ENCODE measurements at places on chromosomes 5 and 9.

- DNase-seq: no peak
Measured at GRCh38 chr5:138391859-138392386, 39.4 kb downstream of the KDM3B start.

GRCh38 chr9:26415528-26415927, 477.1 kb downstream of the CAAP1 start:
- DNase-seq: no peak

DNA sequence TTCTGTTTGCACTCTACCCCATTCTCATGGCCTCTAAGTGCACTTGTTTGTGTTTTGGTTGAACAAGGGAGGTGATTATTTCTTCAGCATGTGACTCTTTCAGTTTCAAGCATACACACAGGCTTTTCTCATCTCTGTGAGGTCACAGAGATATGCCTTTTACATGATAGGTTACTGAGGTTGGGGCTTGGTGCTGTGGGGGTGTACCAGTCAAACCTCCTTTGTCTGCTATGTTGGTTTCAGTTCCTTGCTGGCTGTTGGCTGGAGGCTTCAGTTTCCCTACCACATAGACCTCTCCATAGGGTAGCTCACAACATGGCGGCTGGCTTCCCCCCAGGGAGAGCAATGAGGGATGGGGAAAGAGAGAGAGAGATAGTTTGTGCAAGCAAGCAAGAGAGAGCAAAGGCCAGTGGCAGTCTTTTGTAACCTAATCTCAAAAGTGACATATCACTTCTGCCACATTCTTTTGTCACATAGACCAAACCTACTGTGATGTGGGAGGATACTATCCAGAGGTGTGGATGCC, 96.7 kb upstream of the SEMA6A start:
- DNase-seq: no peak

DNA sequence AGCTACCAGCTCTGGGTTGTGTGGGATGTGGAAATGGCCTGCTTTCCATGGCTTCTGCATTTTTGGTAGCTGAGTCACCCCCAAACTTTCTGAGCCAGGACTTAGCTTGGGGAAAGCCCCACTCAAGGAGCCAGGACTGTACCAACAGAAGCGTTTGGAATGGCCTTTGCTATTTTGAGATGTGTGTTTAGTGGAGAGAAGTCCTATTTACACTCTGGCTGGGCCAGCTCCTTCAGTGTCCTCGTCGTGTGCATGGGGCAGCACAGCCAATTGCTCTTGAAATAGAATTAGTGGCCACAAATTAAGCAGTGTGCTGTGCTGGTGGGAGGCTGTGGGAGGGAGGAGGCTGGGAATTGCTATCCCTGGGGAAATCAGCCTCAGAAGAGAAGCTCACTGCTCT, 51.6 kb downstream of the ENTREP1 start:
- no peak for DNase-seq

- DNase-seq: no peak
Measured at GRCh38 chr5:177320879-177321278, 9.2 kb upstream of the MXD3 start.

GRCh38 chr9:114314881-114315722, 7.8 kb upstream of the ORM1 start:
- DNase-seq: no peak

DNA sequence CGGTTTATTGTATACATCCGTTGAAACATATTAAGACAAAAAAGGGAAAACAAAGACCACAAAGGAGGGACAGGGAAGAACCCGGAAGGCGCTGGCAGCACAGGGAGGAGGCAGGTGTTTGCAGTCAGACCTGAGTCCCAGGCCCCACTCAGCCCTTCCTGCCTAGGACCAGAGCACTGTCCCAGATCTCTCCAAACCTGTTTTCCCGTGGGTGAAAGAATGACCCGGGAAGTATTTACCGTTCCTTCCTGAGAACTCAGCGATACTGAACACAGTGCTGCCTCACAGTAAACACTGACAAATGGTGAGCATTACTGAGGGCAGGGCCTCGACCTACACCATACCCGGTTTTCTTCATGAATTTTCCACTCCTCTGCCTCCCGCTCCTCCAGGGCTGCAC, 1.2 kb downstream of the ABO start:
- DNase-seq: no peak

DNA sequence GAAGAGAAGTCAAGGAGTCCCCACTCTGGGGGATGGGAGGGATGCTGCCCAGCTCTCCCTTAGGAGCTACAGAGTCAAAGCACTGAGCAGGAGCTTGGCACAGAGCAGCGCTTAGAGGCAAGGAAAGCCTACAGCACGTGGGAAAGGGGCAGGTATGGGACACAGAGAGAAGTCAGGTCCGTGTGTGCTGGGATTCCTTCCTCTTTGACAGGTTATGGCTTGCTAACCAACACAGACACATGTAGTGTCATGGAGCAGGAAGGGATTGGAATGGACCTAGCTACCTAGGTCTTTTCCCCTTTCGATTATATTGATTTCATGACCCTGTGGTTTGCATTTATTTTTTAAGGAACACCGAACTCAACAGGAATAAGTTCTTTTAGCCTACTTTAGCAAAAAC, 208.5 kb upstream of the TUT7 start:
- DNase-seq: no peak

DNA sequence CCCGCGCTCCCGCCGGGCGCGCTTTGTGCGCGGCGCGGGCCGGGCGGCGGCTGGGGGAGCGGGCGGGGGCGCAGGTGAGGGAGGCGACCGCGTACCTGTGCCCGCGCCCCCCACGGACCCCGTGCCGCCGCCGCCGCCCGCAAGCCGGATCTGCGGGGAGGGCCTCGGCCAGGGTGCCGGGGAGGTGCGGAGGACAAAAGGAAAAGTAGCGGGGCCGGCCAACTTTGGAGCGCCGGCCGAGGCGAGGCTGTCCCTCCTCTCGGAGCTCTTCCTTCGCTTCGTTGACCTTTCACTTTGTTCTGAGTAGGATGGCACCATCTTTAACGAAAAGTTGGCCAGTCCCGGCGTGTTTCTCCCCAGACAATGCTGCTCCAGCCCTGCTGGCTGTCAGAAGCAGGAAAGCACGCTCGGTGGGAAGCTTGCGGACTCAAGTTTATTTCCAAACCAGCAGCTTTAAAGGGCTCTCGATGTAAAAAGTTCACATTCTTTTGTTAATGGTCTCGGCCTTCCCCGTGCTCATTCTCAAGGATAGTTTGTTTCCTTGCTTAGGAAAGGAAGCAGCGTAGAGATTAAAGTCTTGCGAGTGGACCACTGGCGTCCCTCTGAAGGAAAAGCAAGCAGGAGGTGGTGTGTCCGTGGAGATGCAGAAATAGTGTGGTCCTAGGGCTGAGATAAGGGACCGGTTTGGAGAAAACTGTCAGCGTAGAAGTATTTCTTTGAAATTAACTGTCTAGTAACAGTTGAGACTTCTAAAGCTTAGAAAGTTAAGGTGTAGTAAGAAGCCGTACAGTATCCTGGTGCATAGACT, 639 bp downstream of the EHMT1 start:
- DNase-seq: no peak

- no peak for DNase-seq
Measured at GRCh38 chr5:35939639-35940038, 1.2 kb upstream of the CAPSL start.

DNA sequence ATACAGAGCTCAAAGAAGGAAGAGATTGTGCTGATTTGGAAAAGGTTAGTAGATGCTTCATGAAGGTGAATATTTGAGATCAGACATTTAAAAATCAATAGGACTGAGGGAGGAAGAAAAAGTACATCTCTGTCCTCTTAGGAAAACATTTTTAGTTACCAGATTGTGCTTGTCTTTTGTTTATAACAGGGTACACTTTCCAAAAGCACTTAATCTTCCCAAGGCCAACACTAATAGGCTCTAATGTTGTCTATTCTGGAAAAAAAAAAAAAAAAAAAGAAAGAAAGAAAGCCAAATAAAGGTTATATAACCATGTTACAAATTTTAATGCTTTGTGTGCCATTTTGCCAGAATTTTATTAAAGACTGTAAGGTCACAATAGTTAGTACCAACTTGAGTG, 45.5 kb upstream of the SHISAL2B start:
- no peak for DNase-seq

DNA sequence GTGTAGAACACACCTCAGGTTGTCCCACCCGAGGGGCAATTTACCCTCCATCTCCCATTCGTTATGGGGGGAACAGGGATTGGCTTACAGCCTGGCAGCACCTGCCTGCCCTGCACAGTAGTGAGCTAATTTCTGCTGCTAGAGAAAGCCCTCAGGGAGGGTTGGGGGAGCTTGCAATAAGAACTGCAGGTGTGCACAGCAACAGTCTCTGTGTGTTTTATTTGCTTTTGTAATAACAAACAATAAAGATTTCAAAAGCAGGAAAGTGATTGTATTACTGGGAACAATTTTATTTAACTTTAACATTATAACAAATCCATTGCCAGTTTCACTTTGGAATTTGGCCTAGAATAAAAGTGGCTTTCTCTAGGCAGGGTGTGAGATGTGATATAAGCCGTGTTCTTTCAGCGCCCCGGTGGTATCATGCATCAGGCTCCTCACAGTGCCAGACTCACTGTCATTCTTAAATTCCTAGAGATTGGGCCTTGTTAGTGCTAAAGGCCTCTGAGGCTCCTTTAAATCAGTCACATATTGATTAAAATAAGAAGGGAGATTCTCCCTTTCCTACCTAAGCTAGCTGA, 81.1 kb downstream of the RMI1 start:
- no peak for DNase-seq

DNA sequence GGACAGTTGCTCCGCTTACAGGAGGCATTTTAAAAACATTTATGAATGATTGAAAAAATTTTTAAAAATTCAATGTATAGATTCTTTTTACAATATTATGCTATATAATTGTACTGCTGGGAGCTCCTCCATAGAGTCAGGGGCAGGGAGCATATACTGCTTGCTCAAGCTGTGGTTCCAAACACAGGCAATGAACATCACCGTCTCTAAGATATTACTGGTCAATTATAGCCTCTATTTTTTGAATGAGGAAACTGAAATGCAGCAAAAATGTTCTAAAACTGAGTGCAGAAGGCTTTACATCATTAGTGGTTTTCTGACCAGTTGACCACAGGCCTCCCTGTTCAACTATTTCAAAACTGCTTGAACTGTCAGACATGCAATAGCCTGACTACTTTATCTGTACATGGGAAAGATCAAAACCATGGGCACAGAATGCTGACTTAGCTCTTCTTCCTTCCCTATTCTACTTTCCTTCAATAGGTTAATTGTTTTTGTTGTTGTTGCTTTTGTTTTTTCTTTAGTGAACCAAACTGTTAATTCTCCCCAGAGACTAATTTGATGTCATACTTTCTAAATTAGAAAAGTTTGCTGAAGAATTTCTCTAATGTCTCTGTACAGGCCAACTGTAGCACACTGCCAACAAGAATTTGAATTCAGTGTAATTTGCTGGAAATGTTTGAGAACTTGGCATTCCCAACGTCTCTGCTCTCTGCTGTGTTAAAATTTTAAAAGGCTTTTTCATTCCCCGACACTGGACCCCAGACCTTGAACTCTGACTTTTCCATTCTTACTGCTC, 107.6 kb upstream of the MPDZ start:
- no peak for DNase-seq

- no peak for DNase-seq
Measured at GRCh38 chr5:144800169-144800568, 629.5 kb downstream of the KCTD16 start.

DNA sequence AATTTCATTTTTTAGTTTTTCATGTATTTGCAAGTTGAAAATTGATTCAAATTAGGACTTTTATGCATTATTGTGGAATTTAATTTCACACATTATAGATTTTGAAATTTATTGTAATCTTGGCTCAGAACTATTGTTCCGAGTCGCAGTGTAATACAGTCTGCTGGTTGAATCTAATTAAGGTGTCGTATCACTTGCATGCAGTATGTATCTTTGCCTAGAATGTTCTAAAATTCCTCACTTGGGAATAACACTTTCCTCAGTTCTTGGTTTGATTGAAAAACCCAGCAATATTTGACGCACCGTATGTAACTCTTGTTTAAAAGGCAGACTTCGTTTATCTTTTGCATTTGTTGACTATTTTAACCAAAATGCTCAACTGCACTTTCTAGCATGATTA, 49.4 kb downstream of the MELK start:
- DNase-seq: no peak

GRCh38 chr5:115028557-115028956, 141.2 kb downstream of the TRIM36 start:
- no peak for DNase-seq

GRCh38 chr5:36066001-36066539, 612 bp downstream of the UGT3A2 start:
- no peak for DNase-seq

- no peak for DNase-seq
Measured at GRCh38 chr9:107975426-107976010, 485.9 kb upstream of the KLF4 start.

GRCh38 chr5:145854651-145855258, 18.1 kb downstream of the GRXCR2 start:
- no peak for DNase-seq

DNA sequence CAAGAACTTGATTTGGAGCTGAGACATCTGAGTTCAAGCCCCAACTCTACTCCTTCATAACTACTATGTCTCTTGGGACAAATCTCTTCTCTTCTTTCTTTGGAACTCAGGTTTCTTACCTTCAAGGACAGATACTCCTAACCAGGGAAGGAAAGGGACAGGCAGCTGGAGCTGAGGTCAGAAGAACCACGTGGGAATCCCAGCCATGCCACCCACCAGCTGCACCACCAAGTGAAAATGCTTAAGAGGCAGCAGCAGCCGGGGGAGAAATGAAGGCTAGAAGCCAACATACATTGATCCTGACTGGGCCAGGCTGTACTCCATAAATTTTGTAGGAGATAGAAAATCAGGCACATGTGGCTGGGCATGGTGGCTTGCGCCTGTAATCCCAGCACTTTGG, 9.6 kb upstream of the OR5C1 start:
- no peak for DNase-seq

DNA sequence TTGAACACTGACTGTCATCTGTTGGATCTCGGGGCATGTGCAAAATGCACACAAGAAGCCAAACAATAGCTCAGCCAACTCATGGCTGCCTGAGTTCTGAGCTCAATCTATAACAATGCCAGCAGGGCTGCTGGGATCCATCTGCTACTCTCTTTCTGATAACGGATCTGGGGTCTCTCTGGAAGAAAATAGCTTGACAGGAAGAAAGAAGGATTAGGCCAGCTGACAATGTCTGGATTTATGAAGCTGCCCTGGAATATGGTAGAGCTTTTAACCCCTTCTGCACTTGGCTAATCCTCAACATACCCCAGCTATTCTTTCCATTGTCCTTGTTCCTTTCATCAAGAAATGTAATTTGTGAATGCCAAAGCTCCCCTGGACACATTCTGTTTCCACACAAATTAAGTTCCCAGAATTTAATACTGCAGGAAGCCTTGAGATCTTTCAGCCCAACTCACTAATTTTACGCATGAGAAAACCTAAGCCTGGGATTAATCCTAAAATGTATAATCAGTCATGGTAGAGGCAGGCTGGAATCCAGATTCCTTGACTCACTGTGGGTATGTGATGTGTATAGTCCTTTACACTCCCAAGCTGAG, 62.7 kb upstream of the PCA3 start:
- no peak for DNase-seq

- no peak for DNase-seq
Measured at GRCh38 chr9:92183449-92183848, 68.2 kb upstream of the SPTLC1 start.

DNA sequence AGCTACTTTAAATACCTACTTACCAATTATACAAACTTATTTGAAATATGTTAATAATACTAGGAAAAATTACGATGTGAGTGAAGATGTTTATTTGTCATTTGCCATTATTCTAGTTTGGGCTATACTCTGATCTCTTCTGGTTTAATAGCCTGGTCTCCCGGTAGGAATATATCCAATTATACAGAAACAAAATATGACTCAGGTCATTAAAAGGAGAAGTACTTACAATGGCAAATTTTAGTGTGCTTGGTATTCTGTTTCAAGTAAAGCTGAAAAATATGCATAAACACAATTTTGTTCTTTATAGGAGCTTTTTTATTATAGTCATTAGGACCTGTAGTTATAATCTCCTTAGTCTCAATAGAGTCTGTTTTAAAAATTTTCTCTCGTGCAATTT, 176.8 kb downstream of the SLCO4C1 start:
- no peak for DNase-seq
